Muscle of back (tissue), 13 donors: ENCODE measurements at places on chromosomes 1 and 21.

- no peak for DNase-seq
These were observed 13.8 kb upstream of the SAMD11 start for GRCh38 chr1:909861-910310.

- DNase-seq: no peak
These were observed 26.2 kb downstream of the ITPKB start for GRCh38 chr1:226712742-226713419.

- peak; percentile 44 for DNase-seq
These were observed 178.0 kb downstream of the CAMTA1 start for GRCh38 chr1:6962996-6963911.

- DNase-seq: no peak
These were observed 7.2 kb downstream of the CBR1 start for GRCh38 chr21:36076878-36077655.

- peak; percentile 63 for DNase-seq
These were observed 1.1 kb downstream of the COL9A2 start for GRCh38 chr1:40315795-40316594.

DNA sequence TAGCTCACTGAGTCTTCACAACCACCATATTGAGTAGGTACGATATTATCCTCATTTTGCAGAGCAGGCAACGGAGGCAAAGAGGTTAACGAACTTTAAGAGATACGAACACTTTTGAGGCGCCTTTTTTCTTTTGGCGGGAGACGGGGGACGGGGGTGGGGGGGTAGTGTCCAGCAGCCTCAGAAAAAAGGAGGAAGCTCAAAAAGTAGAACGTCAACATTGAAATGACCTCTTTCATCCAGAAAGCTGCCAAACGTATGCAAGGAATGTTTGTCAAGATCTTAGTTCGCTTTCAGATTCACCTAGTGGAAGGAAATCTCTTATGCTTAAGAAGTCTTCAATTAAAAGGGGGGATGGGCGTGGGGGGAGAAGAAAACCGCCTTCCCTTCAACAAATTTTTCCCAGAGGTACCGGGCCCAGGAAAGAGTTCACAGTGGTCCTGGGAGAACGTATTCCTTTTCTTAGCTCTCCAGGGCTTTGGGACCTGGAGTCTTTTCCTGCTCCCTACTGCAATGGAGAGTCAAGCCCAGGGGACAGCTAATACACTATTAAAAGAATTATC, 1.1 kb upstream of the PCAT6 start:
- DNase-seq: peak; percentile 17

GRCh38 chr1:2145946-2146835, 48.4 kb downstream of the FAAP20 start:
- no peak for DNase-seq

- no peak for DNase-seq
These were observed 17.3 kb downstream of the CA6 start for GRCh38 chr1:8962812-8963530.

DNA sequence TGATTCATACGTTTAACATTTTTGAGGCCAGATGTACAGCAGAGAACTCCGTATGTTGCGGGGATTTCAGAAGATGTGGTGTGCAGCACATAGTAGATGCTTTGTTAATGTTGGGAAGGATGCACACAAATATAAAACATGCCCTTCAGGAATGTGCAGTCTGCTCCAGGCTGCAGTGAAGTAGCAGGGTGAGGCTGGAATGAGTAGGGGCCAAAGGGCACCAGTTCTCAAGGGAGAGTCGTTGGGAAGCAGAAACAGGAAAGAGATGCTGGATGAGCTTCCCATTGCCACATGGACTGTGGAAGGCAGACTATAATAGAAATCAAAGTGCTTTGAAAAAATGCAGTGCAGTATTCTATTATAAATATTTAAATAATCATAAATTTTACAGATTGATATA, 126.9 kb downstream of the NOS1AP start:
- DNase-seq: no peak

DNA sequence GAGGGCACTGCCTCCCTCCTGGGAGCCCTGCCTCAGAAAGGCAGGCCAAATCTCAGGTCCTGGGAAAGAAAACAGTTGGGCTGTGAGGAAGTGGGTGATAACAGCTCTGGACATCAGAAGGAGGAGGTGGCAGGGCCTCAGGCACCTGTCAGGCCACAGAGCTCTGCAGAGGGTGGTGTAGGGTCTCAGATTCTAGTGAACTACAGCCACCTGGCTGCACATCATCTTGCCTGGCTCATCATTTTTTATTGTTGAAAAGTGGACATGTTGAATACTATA, 15.3 kb upstream of the ZNF678 start:
- no peak for DNase-seq

- no peak for DNase-seq
These were observed 396.7 kb upstream of the DAB1 start for GRCh38 chr1:57820356-57821095.

GRCh38 chr21:32182449-32182848, 96.4 kb downstream of the MIS18A start:
- DNase-seq: no peak

DNA sequence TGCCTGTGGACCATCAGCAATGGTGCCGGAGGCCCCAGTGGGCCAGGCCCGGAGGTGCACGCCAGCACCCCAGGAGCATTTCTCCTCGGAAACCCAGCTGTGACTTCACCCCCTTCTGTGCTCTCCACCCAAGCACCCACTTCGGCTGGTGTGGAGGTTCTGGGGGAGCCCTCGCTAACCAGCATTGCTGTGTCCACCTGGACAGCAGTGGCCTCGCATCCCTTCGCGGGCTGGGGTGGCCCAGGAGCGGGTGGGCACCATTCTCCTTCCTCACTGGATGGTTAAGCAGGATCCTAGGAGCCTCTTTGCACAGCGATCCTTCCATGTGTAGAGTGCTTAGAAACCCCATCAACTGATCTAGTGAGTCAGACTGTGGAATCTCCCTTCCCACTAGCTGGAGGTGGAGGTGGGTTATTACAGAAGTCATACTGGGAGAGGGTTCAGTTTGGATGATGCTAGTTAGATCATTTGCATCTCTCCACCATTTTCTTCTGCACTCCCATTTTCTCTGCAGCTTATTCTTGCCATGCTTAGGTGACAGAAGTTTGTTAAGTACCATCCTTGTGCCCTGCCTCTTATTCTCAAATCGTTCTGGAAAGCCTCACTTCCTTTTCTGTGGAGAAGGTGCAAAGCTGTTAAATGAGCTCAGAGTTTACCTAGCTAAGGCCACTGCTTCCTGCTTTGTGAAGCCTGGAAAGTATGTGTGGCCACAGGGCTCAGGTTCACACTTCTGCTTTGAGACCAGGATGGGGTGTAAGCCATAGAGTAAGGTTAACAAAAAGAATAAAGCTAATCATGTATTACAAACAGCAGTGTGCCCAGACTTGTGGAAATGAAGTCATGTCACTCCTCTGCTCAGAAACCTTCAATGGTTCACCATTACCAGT, 32.3 kb downstream of the TBX19 start:
- no peak for DNase-seq

DNA sequence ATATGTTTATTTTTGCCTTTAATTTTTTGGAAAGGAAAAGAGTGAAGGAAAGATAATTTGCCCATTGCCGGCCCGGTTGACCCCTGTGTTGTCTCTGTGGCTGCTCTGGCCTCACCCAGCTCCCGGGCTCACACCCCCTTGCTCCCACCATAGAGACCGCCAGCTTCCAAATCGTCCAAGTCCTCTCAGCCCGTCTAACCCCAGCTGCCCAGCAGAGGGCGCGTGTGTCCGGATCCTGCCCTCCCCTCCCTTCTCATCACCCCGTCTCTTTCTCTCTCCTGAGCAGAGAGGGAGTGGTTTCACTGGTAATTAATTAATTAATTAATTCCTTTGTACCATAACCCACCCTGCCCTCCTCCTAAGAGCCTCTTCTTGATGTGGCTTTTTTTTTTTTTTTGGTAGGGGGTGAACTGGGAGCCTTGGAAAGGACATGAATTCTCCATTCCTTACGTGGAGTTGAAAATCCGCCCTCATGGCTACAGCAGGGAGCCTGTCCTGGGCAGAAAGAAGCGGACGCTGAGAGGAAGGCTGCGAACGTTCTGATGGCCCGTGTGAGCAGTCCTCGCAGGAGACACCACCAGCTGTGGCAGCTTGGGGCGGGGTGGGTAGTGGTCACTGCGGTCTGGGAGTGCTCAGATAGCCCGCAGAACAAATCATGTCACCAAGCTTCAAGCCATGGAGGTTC, 45.9 kb downstream of the KIAA0040 start:
- DNase-seq: peak; percentile 68

DNA sequence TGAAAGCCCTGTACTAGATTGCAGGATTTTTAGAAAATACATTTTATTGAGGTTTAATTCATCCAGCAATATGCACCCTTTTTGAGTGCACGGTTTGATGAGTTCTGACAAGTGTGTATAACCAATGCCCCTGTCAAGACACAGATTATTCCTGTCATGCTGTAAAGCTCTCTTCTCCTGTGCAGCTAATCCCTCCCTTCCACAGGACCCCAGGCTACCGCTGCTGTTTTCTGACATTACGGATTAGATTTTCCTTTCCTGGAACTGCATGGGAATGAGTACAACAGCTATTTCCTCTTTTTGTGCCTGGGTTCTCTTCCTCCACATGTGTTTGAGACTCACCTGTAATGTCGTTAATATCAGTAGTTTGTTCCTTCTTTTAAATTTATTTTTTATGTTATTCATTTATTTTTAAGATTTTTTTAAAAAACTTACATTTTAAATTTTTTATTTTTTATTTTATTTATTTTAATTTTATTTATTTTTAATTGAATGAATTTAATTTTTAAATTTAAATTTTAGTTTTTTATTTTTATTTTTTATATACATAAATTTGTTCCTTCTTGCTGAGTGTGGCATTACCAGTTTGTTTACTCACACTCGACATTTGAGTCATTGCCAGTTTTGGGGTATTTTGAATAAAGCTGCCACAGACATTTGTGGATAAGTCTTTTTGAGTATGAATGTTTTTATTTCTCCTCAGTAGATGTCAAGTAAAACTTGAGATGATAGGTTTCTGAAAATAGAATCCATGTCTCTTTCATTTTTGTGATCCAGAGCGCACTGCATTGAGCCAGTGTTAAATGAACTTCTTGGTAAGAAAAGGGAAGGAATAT, 79.0 kb upstream of the B3GALT5 start:
- no peak for DNase-seq

- DNase-seq: no peak
These were observed 66.9 kb downstream of the NFIA start for GRCh38 chr1:61149010-61149860.

- no peak for DNase-seq
These were observed 30.6 kb downstream of the DNTTIP2 start for GRCh38 chr1:93848350-93848883.

DNA sequence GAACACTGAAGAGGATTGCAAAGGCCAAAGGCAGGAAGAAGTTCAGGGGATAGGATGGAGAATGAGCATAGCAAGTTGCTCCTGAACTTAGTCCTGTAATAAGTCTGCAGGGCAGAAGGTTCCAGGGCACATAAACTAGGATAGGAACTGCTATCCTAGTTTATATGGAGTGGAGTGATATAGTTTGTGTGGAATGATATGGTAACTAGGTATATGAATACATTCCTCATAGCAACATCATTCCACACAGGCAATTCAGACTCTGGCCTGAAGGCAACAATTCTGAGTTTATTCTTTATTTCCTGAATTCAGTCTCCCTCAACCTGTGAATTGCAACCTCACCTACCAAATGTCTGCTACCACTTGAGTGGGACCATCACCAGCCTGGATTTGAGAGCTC, 154.9 kb upstream of the GREM2 start:
- DNase-seq: peak; percentile 6

GRCh38 chr1:10965546-10966226, 46.8 kb upstream of the TARDBP start:
- no peak for DNase-seq

DNA sequence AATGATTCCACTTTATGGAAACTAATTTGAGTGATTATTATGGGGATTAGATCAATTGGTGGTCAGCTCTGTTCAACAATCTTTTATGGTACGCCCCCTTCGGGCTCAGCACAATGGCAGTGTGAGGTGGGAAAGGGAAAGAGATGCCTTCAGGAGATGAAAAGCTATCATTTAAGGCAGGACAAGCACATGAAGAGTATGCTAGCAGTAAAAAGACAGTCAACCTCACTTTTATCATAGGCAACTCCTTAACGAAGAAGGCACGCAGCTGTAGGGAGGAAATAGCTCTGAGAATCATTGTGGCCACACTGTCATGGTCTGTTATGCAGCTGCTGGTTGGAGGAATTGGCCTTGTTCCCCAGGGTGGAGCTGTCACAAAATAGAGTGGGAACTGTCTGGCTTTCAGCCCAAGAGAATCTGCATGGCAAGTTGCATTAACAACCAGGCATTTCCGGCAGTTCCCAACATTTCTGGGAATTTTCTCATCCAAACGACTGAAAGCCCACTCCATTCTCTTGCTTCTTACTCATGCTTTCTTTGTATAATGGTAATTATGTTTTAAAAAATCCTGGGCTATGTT, 54.4 kb upstream of the BCL10 start:
- peak; percentile 86 for DNase-seq

- DNase-seq: no peak
These were observed 242.5 kb upstream of the AJAP1 start for GRCh38 chr1:4411862-4412261.

DNA sequence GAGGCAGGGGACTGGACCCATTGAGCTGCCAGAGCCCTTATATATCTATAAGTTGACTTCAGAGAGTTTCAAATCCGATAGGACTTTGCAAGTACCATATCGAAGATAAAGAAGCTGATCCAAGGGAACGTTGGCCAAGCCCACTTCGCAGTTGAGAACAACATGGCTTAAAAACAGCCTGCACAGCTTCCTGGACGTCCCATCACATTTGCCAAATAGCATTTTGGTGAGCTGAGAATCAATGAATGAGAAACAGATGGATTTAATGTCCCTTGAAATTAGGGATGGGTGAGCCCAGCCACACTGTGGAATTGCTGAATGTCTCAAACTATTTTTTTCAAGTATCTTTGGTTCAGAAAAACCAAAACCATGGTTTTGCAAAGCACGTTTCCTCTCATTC, 64.8 kb downstream of the KCNJ15 start:
- DNase-seq: no peak

GRCh38 chr21:38531039-38531541, 32.8 kb upstream of the ERG start:
- DNase-seq: peak; percentile 31

DNA sequence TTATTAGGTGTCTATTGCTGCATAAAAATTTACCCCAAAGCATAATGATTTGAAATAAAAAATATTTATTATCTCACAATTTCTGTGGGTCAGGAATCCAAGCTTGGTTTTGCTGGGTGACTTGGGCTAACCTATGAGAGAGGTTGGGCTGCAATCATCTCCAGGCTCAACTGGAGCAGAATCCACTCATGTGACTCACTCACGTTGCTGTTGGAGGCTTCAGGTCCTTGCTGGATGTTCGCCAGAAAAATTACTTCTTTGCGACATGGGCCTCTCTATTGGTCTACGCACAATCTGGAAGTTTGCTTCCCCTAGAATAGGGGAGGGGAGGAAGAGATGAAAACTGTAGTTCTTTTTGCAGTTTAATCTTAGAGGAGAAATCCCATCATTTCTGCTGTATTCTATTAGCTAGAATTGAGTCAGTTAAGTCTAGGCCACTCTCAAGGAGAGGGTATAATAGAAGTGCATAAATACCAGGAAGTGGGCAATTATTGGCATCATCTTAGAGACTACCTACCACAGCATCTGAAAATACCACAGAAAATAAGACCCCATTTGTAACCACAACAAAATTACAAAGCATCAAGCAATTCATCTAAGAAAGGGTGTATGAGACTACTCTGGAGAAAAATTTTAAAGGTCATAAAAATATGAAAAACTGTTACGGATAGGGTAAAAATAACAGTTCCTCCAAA, 5.7 kb upstream of the FASLG start:
- DNase-seq: no peak

GRCh38 chr1:206961668-206962067, 8.6 kb downstream of the FCAMR start:
- no peak for DNase-seq
